ENCODE measurements at places on chromosomes 4 and X.

GRCh38 chrX:40127052-40127451 lies 29.3 kb upstream of the BCOR start:
- no peak for DNase-seq

DNA sequence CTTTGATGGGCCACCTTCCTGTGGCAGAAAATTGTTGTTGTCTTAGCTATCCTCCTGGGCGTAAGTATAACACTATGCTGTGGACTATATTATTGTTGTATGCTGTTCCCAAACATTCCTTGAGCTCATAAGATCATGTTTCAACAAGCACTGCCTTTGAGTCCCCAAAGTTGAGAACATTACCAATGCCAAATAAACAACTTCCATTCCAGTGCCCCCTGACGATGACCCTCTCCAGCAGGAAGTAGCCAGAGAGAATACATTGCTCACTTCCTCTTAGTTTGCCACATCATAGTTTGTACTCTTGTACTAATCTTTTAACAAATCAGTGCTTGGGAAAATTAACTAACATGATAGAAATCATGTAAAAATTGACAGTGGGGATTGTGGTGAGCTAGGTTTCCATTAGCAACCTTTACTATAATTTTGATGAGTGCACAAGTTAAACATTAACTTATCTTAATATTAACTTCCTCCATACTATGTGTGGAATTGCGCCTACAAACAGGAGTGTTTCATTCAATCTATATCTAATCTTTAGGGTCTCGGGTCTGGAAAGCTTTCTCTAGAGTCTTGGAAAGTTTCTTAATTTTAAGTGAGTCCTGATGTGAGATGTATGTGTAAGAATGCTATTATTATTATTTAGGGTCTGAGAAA lies 20.3 kb upstream of the DHX15 start:
- peak; percentile 60 for DNase-seq

- no peak for DNase-seq
Observed at GRCh38 chr4:176924238-176924637, 131.5 kb upstream of the VEGFC start.

DNA sequence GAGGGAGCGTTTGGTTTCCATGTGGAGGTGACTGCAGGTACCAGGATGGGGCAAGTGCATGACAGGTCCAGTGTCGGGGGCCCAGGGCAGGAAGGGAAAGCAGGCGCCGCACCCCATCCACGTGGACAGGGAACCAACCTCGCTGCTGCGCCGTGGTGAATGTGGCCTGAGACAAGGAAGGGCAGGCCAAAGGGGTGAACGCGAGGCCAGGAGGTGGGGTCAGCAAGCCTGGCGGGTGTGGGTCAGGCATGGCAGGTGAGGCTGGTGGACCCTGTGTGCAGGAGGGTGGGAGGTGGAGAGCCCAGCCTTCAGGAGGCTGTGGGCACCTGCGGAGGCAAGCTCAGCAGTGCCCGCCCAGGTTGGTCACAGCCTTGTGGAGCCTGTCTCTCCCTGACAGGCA lies 14.7 kb downstream of the SH3BP2 start:
- no peak for DNase-seq

DNA sequence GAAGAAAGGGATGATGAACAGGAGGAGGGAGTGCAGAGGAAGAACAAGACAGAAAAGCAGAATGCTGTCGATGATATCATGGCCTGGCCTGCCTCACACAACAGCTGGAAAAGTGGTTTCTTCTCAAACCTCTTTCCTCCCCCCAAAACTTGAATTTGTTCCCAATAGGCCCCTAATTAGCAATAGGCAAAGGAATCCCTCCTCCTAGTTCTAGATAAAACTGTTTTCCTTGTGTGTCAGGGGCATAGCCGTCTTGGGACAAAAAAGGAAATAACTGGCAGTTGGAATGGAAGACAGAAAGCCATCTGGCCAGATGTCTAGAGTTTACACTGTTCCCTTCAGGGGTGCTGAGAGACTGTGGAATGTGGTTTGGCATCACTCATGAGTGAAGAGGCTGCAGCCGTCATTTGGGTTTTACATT lies 177.8 kb upstream of the C1QTNF7 start:
- no peak for DNase-seq

- DNase-seq: no peak
Observed at GRCh38 chr4:26174027-26174426, 146.8 kb upstream of the RBPJ start.

GRCh38 chrX:20352504-20352903 lies 85.8 kb upstream of the RPS6KA3 start:
- DNase-seq: no peak

GRCh38 chrX:114061226-114061625 lies 522.7 kb upstream of the HTR2C start:
- DNase-seq: no peak

- DNase-seq: no peak
Observed at GRCh38 chr4:47349326-47349725, 114.2 kb downstream of the COMMD8 start.

GRCh38 chr4:3797831-3798790 lies 31.9 kb downstream of the ADRA2C start:
- DNase-seq: no peak

- DNase-seq: no peak
Observed at GRCh38 chr4:4479366-4479765, 62.5 kb downstream of the STX18 start.

DNA sequence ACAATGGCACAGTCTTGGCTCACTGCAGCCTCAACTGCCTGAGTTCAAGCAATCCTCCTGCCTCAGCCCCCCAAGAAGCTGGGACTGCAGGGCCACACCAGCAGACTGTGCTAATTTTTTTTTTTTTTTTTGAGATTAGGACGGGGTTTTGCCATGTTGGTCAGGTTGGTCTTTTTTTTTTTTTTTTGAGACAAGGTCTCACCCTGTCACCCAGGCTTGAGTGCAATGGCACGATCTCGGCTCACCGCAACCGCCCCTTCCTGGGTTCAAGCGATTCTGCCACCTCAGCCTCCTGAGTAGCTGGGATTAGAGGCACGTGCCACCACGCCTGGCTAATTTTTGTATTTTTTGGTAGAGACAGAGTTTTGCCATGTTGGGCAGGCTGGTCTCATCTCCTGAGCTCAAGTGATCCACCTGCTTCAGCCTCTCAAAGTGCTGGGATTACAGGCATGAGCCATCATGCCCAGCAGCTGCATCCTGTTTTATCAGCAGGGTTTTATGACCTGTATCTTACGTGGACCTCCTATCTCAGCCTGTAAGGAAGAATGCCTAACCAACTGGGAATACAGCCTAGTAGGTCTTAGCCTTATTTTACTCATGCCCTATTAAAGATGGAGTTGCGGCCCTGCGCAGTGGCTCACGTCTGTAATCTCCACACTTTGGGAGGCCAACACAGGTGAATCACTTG lies 13.2 kb upstream of the MRPL1 start:
- peak; percentile 25 for DNase-seq

Data from foreskin keratinocyte (primary cell).